Stimulated activated CD8-positive, alpha-beta memory T cell treated with anti-CD3 and anti-CD28 coated beads, Interleukin-2, amount 100 ng/mL, for 1 hour (primary cell): ENCODE measurements at places on chromosomes 12 and 14.

- no peak for DNase-seq
These were observed 46.4 kb downstream of the CLMN start for GRCh38 chr14:95273001-95273978.

DNA sequence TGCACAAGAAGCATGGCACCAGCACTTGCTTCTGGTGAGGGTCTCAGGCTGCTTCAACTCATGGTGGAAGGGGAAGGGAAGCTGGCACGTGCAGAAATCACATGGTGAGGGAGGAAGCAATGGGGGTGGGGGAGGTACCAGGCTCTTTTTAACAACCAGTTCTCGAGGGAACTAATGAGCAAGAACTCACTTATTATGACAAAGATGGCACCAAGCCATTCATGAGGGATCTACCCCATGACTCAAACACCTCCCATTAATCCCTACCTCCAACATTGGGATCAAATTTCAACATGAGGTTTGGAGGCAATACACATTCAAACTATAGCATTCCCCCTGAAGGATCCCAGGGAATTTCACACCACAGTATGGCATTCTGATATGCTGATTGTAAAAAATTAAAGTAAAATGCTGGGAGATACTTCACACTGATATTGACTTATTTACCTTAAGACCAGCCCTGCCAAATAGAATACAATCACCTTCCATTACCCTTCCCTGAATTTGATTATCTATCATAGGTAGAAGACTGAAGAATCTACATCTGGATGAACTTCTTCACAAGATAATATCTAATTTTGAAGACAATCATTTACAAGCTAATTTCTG, 201.7 kb upstream of the PLXNC1 start:
- DNase-seq, result no peak

- no peak for DNase-seq
These were observed 675 bp downstream of the NEDD8 start for GRCh38 chr14:24231263-24232120.

DNA sequence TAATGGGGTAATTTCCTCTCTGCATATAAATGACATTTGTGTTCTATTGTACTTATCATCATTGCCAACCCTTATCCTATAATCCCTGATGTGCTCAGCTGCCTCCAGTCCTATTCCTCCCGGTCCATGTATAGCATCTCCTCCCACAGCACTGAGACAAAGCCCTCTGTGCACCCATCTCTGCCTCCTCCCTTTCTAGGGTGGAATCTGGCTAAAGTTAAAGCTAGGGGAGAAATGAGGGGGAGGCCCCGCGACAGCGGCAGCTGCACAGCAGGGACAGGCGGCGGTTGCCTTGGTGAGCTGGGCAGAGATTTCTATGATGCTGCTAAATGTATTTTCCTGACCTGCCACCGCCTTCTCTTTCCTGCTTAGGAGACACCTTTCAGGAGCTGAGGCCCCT, 12.8 kb upstream of the ZDHHC22 start:
- no peak for DNase-seq

DNA sequence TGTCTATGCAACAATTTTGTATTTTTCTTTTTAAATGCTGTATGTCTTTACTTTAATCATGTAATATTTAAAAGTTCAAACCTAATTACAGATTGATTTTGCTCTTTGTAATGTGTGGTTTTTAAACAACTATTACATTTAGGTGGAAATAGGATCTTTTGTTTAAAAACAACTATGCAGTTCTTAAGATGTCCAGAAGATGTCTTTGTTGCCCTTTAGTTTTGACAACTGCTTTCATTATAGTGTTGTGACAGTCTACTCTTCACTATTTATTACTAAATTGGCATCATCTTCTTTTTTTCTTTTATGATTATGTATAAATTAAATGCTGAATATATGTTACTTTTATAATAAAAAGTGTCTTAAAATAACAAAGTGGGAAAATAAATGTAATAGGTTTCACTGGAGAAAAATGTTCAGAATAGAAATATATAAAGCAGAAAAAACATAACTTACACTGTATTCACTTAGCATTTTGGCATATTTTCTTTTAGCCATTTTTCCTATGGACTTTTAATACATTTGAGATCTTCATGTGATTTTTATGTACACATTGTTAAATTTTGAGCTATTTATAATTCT, 27.1 kb upstream of the PCNX4 start:
- no peak for DNase-seq

DNA sequence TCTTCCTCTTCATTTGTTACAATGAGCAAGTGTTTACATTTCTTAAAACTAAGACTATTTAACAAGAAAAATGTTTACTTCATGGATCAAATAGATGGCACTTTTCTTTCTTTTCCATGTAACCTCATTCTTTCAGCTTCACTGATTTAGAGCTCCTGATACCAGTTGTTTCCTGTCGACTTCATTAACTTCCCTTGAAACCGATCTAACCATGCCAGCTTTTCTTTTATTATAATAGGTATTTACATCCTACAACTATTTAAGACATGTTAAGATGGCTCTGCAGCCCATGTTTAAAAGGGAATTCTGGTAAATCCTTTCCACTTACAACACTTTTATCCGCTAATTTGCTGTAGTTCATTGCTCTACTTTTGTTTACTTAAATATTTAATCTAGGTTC, 107.3 kb upstream of the DCN start:
- no peak for DNase-seq

- DNase-seq, result no peak
These were observed 9.9 kb downstream of the ZNF410 start for GRCh38 chr14:73896521-73896920.

DNA sequence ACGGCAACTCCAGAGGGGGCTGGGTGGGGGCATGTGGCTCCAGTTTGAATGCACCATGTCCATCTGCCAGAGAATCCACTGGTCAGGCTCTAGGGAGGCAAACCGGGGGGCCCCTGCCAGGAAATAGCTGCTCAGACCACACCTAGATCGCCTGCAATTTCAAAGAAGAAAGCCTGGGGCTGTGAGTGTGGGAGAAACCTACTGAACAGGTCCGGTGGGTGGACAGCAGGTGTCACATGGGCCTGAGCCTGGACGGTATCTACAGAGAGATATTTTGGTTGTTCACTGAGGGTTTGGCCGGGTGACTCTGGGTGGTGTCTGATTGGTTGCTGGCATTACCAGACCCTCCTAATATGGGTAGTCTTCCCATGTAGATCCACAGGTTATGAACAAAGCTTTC, 32.0 kb downstream of the DAO start:
- no peak for DNase-seq

- no peak for DNase-seq
These were observed 120.8 kb downstream of the CHST11 start for GRCh38 chr12:104577581-104577981.

DNA sequence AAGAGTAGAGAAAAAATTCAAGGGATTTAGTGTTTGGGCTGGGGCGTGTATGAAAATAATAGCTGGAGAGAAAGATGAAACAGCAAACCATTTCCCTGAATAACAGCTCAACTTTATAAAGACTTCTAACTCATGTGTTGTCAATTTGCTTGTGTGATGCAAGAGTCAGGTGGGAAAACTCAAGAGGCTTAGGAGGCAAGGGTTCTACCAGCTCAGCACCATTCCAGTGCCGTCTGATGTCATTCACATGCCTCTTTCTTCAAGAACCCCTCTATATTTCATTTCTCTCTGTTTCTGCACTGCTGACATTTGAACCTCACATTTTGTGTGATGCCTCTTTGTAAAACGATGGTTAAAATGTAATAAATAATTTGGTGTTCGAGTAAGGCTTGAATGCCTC, 192.2 kb downstream of the PRKD1 start:
- no peak for DNase-seq

DNA sequence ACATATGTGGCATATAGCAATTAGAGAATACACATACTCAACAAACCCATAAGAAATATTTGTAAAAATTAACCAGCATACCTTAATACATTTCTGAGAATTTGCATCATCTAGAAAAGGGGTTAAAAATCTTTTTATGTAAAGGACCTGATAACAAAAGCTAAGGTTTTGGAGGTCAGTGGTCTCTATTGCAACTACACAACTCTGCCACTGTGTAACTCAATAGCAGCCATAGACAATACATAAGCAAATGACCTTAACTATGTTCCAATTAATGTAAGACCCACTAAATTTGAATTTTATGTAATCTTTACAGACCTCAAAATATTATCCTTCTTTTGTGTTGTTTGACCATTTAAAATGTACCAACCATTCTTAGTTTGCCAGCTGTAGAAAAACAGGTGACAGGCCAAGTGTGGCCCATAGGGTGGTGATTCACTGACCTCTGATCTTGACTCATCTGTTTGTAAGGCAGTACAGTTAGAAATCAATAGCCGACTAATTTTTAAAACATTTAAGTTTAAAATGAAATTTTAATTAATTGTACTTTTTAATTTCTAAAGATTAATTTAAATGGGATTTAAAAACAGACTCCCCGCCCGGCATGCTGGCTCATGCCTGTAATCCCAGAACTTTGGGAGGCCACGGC, 7.4 kb upstream of the EPS8 start:
- DNase-seq, result no peak

GRCh38 chr14:64966976-64967375, 5.2 kb downstream of the RAB15 start:
- DNase-seq, result no peak

GRCh38 chr14:66380143-66380542, 106.0 kb upstream of the CCDC196 start:
- DNase-seq, result no peak

GRCh38 chr14:32597771-32598170, 268.7 kb downstream of the AKAP6 start:
- no peak for DNase-seq

DNA sequence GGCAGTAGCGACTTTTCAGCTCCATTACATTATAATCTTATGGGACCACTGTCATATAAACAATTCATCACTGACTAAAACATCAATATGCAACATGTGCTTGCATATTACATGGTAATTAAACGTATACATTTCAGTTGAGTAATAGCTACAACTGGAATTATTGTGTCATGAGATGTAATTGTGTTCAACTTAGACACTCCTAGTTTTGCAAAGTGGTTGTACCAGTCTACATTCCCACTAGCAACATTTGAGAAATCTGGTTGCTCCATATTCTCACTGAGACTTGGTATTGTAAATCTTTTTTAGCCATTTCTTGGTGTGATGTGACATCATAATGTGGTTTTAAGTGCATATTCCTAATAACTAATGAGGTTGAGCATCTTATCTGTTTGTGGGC, 90.0 kb downstream of the CAPZA3 start:
- no peak for DNase-seq

- DNase-seq, result no peak
These were observed at the start of gene PTPN21 for GRCh38 chr14:88554457-88555286. TSS of gene PTPN21 (minus strand) at chr14:88555007. CDS start at chr14:88550417, 4,590 bp downstream.

DNA sequence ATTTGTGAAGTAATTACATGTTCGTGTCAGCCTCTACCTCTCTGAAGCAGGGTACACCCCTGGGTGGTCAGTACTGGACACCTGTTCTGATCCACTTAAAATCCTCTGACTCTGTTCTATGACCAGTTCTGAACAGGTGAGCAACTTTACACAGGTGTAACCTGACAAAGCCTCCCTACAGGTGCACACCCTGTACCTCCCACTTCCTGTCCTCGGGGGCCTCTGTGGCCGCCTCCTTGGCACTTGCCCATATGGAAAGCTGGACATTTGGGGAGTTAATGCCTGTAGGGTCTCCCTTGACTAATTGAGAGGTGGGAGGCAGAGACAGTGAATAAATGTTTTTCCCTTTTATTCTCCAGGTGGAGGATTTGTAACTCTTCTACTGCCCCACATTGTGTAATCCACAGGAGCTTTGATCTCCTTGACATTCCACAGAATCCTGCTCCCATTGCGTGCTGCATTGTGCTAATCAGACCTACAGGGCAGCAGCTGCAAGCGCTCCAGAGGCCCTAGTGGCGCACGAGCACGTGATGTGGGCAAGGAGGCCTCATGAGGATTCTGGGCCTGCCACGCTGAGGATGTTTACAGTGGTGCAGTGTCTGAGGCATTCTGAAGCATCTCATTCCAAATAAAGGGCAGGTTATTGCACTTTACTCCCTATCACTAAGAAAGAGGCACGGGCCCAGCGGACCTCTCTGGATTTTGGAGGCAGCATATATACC, 45.8 kb upstream of the BATF start:
- DNase-seq, result no peak

DNA sequence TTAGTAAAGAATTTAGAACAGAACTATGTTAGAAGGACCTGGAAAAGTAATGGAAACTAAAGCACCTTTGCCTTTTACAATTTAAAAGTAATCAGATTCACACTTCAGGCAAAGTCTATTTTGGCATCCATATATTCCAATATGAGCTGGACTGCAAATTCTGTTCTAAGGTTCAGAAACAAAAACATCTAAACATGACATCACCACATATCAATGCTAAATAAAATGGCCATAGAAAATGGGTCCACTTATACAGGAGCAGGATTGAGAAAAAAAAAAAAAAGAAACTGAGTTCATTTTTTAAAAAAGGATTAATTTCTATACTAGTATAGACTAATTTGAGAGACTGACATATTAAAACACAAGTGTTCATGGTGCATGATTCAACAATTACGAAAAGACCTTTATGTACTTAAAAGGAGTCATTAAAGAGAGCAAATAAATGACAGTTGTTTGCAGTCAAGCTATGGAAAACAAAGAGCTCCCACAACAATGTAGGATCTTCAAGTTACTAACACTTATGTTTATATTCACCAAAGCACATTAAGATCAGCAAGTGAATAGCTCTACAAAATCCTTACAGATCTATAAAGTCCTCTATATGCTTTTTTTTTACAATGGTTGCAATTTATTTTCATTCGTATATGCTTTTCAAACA, 45.7 kb downstream of the DICER1 start:
- DNase-seq, result no peak

DNA sequence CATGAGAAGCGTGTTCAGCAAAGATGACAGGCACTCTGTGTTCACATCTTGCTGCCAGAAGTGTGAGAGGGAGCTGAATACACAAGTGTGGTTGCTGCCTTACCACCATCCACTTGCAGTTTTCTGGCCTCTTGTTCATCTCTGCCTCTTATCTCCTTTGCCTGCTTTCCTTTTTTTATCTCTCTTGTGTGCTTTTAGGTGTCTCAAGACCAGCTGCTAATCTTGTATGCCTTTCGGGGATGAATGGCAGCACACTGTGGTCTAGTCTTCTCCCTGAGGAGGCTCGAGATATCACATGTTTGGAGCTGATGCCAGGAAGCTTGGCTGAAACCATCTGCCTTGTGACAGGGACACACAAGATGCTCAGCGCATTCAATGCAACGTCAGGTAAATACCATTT, 17.2 kb downstream of the FAM234B start:
- DNase-seq, result no peak

- DNase-seq, result no peak
These were observed 71.9 kb downstream of the DYRK2 start for GRCh38 chr12:67720351-67720856.

DNA sequence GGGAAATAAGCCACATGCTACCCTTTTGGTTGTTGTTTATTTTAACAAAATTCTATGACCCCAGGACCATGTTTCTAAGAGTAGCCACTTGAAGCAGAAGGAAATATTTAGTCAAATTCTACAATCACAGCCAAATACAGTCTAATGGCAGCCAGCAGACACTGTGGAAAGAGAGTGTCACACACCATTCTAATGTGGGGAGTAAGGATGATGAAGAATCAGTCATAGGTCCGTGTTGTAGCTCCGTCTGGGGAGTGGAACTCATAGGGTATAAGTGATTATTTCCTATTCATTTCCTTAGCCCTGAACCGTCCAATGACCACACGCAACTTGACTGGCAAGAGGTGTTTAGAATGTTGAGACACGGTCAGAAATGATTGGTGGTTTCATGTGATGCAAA, 461.2 kb downstream of the DPF3 start:
- DNase-seq, result no peak

- DNase-seq, result no peak
These were observed 19.4 kb downstream of the TMEM116 start for GRCh38 chr12:111993292-111994150.

- DNase-seq, result no peak
These were observed 120.5 kb downstream of the KCNMB4 start for GRCh38 chr12:70486588-70486987.

- no peak for DNase-seq
These were observed 387.8 kb downstream of the SOX5 start for GRCh38 chr12:23561364-23562345.
